ENCODE measurements at places on chromosomes 4 and X.

DNA sequence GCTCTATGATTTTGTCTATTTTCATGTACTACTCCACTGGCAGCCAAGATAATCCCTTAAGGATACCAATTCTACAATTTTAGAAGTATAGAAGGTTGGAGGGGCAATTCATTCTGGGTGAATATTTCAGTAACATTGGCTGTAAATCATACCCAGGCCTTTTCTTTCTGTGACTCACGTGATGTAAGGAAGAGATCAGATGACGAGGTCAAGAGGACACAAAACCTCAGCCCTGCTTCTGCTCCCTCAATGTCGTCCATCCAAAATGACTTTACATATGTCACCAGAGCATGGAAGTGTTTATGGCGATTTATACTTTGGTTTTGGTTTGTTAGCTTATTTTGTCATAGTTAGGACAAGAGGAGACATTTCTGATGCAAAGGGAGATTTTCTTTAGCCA lies 70.7 kb upstream of the SLC4A4 start:
- no peak for DNase-seq

DNA sequence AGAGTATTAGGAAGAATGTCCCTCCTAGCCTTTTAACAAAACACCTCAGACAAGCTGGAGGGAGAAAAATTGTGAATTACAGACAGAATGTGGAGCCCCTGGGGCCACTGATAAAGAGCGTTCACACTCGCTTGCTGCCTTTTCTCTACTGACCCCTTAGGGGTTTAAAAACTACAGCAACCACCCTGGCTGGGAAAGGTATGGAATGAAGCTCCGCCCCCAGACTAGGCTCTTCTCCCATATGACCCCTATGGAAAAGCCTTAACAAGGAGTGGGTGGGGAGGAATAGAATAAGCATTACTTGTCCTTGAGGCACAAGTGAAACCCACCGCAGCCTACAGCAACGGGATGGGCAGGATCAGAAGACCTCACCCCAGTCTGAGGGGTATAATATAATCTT lies 26.3 kb downstream of the ANKRD50 start:
- DNase-seq = no peak

DNA sequence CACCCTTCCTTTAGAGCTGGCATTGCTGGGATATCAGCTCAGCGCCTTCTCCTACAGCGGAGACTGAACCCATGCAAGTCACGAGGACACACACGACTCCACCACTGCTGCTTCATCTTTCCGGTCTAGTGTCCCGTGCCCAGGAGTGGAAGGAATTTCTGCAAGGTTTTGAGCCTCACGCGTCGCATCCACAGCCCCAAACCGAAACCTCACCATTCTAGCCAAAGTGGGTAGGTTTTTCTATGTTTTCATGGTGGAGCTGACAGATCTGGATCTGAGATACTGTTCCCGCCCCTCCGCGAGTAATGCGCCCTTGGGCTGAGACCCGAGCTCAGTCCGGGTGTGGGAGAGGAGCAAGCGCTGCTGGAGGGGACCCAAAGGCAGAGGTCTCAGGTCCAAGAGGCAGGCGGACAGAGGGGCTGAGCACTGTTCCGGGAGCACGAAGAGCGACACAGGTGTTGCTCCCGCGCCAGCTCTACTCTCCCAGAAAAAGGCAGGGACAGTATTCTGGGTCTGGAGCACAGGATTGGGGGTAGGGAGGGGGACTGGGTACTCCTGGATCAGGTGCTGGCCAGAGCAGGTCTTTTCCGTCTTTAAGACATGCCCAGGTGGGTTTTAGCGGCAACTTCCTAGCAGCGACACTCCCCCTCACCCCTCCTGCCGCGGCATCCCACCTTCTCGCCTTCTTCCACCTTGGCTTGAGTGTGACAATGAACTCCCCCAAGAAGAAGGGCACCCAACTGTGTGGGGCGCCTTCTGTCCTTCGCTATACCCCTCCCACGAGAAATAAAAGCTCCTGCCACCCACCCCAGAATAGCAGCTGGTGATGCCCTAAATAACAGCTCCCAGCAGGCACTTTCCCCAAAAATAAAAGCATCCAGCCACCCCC lies 1.8 kb downstream of the EPHA5 start:
- DNase-seq = no peak

DNA sequence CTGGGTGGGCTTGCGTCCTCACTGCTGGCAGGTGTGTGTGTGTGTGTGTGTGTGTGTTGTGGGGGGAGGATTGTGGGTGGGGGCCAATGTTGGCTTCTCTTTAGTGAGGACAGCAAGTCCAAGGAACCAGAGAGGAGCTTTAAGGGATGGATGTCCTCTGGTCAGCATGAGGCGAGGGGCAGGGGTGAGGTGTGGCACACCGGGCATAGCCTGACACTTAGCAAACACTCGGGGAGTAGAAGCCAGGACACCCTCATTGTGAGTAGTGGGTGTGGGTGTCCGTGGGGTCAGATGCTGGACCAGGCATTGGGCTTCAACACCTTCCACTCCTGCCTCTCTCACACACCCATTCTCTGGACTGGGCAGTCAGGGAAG lies 2.8 kb downstream of the SORCS2 start:
- DNase-seq = no peak

GRCh38 chrX:19877431-19877830 lies 10.0 kb downstream of the SH3KBP1 start:
- DNase-seq = no peak

DNA sequence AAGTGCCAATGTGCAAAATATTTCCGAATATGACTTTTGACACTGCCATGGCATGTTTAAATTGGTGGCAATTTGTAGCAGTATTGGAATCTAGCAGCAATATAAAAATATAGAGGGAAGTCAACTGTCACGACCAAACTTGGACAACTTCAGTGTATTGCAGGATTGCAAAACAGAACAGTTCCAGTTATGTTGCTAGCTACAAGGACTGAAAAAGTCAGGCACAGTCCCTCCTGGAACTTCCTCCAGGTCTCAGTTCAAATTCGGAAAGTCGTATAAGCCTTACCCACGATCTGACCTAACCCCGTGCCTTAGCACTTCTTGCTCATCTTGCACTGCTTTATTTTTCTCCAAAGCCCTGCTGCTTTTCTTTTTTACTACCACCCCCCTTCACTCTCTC lies 390.0 kb upstream of the GALNT7 start:
- no peak for DNase-seq

DNA sequence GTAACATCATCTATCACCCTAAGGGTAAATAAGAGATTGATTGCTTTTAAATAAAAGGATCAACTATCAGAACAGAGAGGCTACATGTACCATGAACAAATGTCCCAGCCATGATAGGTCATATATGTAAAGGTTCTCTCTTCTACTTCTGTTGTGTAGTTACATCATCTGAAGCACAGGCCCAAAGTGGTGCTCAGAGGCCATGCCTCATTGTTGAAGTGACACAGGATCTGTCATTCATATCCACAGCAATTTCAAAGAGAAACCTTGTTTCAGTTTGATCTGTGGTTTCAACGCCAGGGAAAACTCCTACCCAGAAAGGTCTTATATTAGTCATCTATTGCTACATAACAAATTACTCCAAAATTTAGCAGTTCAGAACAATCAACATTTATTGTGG lies 269.2 kb upstream of the MAOA start:
- no peak for DNase-seq

DNA sequence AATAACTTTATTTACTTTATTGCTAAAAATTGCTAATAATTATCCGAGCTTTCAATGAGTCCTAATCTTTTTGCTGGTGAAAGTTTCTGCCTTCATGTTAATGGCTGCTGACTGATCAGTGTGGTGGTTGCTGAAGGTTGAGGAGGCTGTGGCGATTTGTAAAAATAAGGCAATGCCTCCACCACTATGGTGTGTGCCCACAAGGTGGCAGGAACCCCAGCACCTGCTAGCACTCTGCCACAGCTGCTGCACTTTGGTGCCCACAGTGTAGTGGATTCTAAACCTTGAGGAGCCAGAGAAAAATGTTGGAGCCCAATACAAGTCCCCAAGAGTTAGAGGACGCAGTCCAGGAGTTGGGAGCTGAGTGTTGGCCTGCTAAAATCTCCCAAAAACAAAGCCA lies 1237.1 kb downstream of the PCDH19 start:
- DNase-seq = no peak

DNA sequence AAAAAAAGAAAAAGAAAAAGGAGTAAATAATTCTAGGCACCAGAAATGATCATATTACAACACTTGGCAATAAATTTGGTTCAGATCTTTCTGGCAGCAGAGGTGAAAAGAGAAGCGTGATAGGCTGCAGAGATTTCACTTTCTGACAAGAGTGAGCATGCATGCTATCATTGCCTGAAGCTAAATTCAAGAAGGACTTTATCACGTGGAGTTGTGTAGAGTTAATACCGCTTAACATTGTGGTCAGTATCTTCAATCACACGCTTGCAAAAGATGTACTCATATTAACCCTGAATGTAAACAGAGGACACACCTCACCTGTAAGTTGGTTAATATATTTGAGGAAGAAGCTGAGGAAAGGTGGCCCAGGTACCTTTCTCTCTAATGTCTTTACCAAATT lies 31.4 kb upstream of the RBPJ start:
- no peak for DNase-seq

GRCh38 chrX:135331525-135331924 lies 22.2 kb downstream of the ETDC start:
- DNase-seq = no peak

GRCh38 chrX:21963269-21963668 lies 22.8 kb downstream of the SMS start:
- no peak for DNase-seq

- no peak for DNase-seq
Observed at GRCh38 chr4:127335732-127336131, 297.0 kb upstream of the INTU start.

- no peak for DNase-seq
Observed at GRCh38 chr4:155758481-155759371, at the start of gene GUCY1B1. Gene GUCY1B1, plus strand, starts transcription at chr4:155759021. Its CDS starts 120 bp downstream, at chr4:155759141.

GRCh38 chr4:26860922-26861433 lies 337 bp downstream of the STIM2 start:
- DNase-seq = peak; percentile 55

GRCh38 chr4:152535360-152535902 lies 461 bp downstream of the FBXW7 start:
- DNase-seq = no peak

DNA sequence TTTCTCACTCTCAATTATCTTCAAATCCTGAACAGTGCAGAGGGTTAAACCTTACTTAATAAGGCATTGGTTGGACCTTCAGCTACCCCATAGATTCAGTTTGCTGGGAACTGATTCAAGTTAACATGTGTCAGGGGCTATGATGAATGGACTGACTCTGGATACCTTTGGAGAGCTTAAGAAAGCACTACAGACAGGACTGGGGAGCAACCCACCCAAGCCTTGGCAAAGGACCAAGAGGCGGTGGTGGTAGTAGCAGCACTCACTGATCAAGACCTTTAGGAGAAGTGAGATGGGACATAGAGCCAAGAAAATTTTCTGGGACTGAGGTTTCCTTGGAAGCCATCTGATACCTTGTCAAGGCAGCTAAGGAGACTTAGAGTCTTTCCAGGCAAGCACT lies 43.0 kb upstream of the TAPT1 start:
- no peak for DNase-seq

GRCh38 chr4:143352720-143353119 lies 16.0 kb downstream of the GAB1 start:
- no peak for DNase-seq

- DNase-seq = no peak
Observed at GRCh38 chrX:51459125-51459524, 37.3 kb downstream of the NUDT11 start.

DNA sequence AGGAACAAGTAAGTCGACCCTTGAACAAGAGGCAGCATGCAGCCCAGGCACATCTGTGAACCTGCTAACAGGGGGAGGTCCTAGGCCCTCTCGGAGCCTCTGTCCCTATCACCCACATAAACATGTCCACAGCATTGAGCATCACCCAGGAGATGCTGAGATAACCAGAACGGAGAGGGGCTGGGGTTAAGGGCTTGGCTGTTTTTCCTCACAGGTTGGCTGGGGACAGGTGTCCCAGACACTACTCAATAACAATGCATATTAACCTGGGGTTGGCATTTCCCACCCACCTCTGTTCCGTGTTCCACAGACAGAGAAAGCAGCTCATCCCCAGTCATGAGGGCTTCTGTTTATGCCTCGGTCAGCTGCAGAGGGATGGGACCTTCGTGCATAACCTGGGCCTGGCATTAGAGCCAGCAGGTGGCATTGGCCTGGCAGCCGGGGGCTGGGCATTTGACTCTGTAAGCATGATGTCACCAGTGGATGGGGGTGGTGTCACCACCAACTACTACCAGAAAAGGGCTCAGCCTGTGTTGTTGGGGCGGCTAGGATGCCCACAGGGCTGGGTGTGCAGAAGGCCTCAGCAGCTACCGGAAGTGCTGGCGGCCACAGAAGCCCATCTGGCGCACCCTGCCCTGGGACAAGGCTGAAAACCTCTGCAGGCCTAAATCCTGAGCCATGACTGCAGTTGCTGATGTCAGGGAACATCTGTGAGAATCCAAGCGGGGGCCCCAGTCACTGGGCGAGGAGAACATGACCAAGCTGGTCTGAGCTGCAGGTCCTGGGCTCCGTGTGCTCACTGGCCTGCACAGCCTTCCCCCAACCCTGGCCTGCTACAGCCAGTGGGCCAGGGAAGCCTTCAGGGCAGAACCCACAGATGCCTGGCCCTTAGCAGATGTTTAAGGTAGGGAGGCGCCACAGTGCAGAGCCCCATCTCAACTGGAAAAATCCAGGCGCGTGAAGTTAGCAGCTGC lies 351.4 kb downstream of the NR3C2 start:
- DNase-seq = no peak

DNA sequence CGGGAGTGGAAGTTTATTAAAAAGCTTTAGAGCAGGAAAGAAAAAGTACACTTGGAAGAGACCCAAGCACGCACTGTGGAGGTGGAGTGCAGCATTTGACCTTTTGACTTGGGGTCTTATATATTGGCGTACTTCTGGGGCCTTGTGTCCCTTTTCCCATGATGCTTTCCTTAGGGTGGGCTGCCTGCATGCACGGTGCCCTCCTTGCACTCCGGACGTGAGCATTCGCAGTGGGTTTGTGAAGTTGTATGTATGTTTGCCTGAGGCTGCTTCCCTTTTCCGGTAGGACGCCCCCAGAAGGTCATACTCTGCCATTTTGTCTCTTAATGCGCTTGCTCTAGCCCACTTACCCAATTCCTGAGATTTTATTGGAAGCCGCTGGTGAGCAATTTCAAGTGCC lies 39.6 kb downstream of the TRMT44 start:
- no peak for DNase-seq
